ENCODE measurements at places on chromosomes 6 and 20.

- no peak for DNase-seq
Measured at GRCh38 chr20:11261533-11262000, 587.8 kb upstream of the JAG1 start.

- no peak for DNase-seq
Measured at GRCh38 chr6:1552296-1552761, 57.4 kb upstream of the FOXC1 start.

DNA sequence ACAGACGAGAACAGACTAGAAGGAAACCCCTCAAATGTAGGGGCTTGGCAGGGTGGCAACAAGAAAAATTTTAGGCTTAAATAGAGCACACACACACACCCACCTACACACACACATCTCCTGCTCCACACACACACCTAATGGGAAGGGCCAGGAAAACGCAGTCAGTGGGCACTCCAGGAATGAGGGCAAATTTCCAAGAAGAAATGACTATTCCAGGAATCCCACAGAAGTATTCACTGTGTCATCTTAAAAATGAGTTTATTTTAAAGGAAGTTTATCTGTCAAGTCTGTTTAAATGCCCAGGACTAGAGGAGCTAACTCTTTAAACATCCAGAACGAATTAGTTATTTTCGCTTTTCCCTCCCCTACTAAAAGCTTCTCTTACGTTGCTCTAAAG, 13.0 kb downstream of the ALDH8A1 start:
- DNase-seq: no peak

GRCh38 chr20:37207171-37207570, 27.8 kb upstream of the MROH8 start:
- no peak for DNase-seq

Measured in stimulated activated effector memory CD8-positive, alpha-beta T cell treated with anti-CD3 and anti-CD28 coated beads, Interleukin-12 subunit alpha, Interleukin-12 subunit beta, amount 100 ng/mL, for 72 hours (primary cell).